ENCODE measurements at places on chromosomes 12 and 14.

- no peak for DNase-seq
Observed at GRCh38 chr14:69572841-69573135, 1.9 kb downstream of the CCDC177 start.

- DNase-seq = no peak
Observed at GRCh38 chr14:89810101-89810500, 144.4 kb downstream of the EFCAB11 start.

DNA sequence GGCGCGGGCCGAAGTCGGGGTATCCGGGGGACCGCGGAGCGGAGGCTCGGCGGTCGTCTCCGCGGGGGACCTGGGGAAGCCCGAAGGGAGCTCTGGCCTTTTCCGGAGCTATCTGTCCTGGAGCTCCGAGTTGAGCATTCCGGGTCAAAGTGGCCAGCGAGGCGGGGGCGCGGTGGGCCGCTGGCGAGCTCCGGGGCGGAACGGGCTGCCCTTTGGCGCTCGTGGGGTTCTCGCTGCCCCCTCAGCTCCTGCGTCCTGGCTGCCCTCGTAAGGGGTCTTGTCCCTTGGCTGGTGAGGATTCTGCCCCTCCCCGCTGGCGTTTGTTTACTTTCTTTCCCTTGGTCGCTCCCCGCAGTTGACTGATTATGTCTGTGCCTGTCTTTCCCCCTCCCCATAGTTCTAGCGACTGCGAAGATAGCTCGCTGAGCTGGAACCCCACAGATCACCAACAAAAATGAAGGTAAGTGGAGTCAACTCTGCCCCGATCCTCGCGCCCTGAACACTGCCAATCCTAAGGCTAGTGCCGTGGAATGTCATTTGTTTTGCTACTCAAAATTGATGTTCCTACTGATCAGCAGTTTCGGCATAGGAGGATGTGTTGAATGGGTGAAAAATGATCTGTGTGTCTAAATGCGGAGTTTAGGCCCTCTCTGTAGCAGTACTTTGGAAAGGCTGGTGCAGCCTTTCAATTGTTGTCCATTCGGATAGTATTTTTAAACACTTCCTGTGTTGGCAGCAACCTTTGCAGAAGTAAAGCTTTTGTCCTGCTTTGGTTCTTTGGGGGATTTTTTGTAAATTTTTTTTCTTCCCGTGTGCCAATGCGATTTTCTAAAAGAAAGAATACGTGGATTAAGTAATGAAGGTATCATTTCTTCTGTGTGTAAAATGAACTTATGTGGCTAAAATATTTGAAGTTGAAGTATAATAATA lies 1.3 kb downstream of the ARID4A start:
- DNase-seq = no peak

GRCh38 chr14:73173092-73173735 lies 36.9 kb downstream of the PSEN1 start:
- no peak for DNase-seq

- no peak for DNase-seq
Observed at GRCh38 chr14:58587271-58587670, 50.5 kb upstream of the DACT1 start.

DNA sequence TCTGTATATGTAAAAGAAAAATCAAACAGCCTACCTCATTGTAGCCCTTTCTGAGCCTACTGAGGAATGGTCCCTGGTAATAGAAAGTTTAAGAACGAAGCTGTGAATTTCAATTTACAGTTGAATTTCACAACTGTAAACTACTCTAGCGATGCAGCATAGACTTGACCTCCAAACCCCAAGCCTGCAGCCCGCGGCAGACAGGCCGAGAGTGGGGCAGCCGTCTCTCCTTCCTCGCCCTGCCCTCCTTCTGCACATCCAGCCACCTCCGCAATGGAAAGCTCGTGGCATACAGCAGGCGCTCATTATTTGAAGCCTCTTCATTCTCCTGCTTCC lies 15.3 kb downstream of the RNASE2 start:
- DNase-seq = no peak

GRCh38 chr14:53509276-53510244 lies 356.4 kb upstream of the DDHD1 start:
- no peak for DNase-seq

DNA sequence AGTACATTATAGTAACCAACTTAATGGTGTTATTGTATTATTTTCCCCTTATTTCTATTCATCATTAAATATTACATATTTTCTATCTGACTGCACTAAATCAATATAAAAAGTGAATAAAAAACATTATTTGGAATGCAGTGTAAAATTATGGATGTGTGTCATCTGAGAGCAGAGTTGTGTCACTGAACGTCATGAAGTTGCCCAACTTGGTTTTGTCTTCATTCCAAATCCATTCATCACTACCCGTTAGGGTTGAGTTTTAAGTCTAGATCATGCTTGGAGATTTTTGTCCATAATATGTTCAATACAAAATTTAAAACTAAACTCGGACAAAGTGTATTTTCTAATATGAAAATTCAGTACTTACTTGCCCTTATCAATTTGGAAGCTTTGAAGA lies 16.1 kb downstream of the KLRF1 start:
- no peak for DNase-seq

GRCh38 chr12:57739914-57740538 lies 1.5 kb upstream of the AGAP2 start:
- DNase-seq = no peak

DNA sequence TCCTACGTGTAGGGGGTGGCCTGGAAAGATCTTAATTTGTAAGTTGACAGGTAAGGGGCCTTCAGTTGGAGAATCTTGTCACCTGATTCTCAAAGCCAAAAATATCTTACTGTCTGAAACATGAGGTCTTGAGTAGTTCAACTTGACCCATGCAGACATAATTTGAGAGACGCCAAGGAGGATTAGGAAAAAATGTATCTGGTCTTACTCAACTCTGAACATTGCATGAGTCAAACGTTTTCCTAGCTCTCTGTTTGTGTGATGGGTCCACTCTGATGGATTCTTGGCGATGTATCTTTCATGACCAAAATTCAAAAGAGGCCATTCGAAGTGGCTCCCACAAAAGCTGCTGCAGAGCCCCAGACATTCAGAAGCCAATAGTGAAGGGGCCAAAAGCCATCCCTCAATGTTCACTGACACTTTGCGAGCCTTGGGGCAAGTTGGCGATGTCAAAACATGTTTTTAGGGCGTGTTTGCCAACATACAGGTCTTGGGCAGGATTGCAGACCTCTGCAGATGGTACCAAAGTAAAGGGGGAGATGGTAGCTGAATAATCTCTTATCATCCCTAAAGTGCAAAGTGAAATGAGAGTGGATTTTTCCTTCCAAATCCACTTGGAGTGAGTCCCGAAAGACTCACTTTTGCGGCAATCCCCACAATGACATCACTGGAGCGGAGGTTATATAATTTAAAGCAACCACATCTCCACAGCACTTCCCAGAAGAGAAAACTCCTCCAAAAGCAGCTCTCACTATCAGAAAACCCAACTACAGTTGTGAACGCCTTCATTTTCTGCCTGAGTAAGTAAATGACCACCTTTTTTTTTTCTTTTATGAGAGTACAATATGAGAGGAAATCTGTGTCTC lies at the start of gene BDKRB1:
TSS of gene BDKRB1 (plus strand) at position 710 of the 866 bp plus-strand sequence. CDS start 7,473 bp downstream, outside the sequence.
- no peak for DNase-seq

DNA sequence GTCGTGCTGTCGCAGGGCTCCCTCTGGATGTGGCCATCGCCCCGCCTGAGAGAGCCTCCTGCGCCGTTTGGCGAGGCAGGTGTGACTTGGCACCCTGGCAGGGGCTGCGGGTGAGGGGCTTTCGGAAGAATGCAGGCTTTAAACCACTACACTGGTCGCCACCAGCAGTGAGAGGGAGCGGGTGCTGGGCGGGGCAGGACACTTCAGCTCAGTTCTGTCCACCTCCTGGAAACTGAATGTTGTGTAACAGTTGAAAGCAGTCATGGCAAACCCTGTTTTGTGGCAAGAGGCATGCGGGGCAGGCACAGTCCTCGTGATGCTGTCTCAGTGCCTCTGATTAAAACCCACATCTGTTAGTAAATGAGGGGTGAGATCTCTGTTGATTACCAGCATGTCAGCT lies 55.9 kb downstream of the AACS start:
- no peak for DNase-seq

- no peak for DNase-seq
Observed at GRCh38 chr12:45235087-45236025, 19.5 kb downstream of the ANO6 start.

GRCh38 chr12:15782667-15783066 lies 6.5 kb downstream of the EPS8 start:
- DNase-seq = no peak

GRCh38 chr12:45246236-45246635 lies 30.3 kb downstream of the ANO6 start:
- no peak for DNase-seq

DNA sequence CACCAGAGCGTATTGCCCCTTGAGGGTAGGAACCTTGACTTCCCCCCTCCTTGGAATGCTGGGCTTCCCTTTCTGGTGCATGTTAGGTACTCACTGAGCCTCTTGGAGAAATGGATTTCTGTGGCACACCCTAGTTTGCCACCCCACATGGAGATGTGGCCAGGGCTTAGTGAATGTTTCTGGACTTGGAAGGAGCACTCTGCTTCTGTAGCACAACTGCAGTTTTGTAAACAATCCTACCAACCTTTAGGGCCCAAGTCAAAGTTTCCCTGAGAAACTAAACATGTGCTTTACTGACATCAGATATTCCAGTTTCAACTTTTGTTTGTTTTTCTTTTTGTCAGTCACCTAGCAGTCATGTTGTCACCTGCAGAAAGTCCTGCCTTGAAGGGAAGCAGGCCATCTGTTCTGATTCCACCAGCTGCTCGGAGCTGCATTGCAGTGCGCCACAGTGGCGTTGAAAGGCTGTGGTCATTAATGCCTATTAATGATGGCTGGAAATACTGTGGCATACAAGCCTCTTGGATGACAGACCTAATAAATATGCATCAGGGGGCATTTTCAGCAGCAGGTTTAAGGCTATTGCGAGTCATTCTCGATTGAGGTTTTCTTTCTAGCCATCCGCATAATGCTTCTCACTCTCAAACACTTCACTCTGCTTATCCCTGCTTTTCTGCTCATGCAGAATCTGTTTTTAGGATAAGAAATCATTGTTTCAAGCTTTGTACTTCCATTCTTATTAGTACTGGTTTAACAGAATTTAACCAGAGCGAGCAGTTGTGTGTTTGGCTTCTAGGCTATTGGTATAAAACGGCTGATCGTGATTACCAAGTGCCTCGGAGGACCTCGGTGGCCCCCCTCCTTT lies 7.8 kb downstream of the PELI2 start:
- no peak for DNase-seq

DNA sequence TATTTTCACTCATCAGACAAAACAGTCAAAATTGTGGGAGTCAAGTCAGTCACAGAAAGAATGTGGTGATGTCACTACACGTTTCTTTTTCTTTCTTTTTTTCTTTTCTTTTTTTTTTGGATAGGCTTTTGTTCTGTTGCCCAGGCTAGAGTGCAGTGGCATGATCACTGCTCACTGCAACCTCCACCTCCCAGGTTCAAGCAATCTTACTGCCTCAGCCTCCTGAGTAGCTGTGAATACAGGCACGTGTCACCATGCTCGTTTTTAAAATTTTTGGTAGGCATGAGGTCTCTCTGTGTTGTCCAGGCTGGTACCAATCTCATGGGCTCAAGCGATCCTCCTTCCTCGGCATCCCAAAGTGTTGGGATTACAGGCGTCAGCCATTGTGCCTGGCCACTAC lies 2.3 kb downstream of the CLECL1 start:
- no peak for DNase-seq

DNA sequence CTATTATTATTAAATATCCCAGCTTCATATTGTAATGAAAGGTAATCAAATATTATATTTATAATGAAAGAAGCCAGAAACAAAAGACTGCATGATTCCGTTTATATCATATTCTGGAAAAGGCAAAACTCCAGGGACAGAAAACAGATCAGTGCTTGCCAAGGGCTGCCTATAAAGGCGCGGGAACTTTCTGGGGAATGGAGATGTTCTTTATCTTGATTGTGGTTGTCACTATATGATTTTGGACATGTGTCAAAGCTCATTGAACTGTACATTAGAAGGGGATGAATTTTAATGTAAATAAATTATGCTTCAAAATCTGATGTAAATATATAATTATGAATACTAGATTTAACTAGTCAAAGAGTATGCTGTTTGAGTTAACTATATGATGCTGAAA lies 115.4 kb upstream of the KRAS start:
- DNase-seq = no peak

DNA sequence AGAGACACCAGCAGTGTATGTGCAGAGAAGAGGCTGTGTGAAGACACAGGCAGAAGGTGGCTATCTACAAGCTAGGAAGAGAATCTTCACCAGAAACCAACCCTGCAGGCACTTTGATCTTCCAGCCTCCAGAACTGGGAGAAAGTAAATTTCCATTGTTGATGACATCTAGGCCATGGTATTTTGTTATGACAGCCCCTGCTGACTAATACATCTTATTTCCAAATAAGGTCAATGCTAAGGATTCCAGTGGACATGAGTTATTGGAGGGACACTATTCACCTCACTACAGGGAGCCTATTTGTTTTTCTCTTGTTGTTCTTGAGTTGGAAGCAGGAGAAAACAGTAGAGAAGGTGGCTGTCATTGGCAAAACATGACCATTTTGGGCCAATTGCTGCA lies 88.5 kb upstream of the RIN3 start:
- DNase-seq = no peak

GRCh38 chr14:101132588-101132987 lies 229.1 kb upstream of the RTL1 start:
- DNase-seq = no peak

- DNase-seq = no peak
Observed at GRCh38 chr12:46722394-46723185, 103.2 kb downstream of the SLC38A4 start.

DNA sequence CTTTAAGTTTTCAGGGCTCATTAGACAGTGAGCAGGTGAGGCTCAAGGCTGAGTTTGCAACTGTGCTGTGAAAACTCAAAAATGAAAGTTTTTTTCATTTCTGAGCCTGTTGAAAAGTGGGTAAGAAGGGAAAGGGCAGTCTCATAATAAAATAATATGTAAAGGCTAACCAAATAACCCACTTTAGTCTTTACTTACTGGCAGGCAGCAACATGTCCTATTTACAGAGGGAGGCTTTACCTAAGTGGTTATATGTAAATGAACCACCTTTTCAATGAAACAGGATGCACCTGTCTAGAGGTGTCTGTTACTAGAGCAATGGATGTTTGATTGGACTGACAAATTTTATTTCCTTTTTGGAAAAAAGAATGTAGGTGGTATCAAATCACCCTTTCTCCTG lies 158.0 kb downstream of the ETV6 start:
- DNase-seq = no peak

DNA sequence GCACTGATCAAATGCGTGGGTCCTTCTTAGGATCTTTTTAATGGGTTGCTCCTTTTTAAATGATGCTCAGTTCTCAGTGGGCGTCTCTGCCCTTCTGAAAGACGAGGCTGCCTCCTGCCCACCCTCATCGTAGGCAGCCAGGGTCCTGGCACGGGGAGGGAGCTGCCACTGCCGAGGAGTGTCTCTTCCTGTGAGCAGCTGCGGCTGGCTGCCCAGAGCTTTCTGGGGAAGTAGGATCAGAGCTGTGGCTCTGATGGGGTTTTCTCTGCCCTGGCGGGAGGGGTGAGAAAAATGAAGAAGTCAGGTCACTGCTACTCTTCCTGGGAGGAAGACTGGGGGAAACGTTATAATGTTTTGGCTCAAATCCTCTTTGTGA lies 31.1 kb upstream of the BEGAIN start:
- no peak for DNase-seq

All from stimulated activated CD8-positive, alpha-beta memory T cell treated with anti-CD3 and anti-CD28 coated beads, Interleukin-12 subunit alpha, Interleukin-12 subunit beta, amount 100 ng/mL, for 1 hour (primary cell).